Fibroblast of skin of right quadriceps (primary cell): ENCODE measurements at places on chromosomes 5 and 9.

DNA sequence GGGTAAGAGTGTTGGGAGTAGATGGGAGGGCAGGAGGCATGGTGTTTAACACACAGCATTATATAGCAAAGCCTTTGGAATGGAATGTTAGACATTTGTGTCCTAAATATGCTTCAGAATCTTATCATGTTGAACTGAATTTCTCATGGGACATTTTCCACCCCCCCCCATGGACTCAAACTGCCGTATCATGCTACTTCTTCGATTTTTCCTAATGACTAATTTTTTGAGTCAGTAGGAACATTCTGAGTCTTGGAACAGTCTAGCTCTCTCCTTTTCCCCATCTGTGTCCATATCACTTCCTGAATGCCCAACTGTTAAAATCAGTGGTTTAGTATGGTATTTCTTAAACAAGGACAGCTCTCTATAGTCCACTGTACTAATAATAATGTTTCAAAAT, 380.6 kb downstream of the TLE4 start:
- peak; percentile 12 for DNase-seq

GRCh38 chr9:90251316-90251715, 391.3 kb downstream of the DIRAS2 start:
- DNase-seq = no peak

DNA sequence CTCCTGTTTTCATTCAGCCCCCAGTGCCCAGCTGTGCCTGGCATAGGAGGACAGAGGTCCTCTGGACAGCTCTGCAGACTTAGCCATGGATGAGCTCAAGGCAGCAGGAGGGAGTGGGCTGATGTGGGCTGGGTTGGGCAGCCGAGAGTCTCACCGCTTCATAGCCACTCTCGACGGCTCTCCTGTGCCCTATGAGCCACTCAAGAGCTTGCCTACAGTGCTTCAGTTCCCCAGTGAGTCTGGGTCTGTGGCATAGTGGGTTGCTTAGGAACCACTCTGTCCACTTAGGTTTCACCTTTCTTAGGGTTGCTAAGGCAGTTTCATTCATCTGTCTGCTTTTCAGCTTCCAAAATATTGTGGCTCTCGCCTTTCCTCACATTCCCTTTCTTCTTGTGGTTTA, 296.8 kb downstream of the ICE1 start:
- no peak for DNase-seq

DNA sequence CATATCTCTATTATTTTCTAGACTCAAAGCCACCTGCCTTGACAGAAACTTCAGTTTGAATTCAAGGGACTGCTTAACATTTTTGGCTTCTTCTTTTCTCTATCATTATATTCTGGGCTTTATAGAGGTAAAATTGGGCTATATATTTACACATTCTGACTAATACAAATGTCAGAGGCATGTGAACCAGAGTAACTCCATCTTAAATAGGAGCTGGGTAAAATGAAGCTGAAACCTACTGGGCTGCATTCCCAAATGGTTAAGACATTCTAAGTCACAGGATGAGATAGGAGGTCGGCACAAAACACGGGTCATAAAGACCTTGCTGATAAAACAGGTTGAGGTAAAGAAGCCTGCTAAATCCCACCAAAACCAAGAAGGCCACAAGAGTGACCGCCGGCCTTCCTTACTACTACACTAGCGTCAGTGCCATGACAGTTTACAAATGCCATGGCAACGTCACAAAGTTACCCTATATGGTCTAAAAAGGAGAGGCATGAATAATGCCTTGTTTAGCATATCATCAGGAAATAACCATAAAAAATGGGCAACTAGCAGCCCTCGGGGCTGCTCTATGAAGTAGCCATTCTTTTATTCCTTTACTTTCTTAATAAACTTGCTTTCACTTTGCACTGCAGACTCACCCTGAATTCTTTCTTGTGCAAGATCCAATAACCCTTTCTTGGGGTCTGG, 44.8 kb upstream of the COX7C start:
- no peak for DNase-seq

DNA sequence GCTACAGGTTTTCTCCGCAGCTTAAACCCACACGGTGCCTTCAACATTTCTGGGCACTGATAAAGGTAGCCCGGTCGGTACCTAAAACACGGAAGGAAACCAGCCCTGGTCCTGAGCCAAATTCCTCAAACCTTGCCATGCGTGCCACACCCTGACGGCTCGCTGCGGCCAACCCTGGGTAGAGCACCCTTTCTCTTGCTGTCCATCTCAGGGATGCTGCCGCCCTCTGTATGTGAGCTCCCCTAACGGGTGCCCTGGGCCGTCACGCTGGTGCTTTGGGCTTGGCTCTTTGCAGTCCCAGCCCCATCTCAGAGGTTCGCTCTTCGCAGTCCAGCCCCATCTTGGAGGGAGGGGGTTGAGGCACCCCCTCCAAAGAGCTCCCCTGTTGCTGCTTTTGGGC, 43.9 kb downstream of the PNPLA7 start:
- no peak for DNase-seq

- DNase-seq = no peak
Observed at GRCh38 chr5:138990986-138991590, 116.0 kb upstream of the LRRTM2 start.

- DNase-seq = no peak
Observed at GRCh38 chr9:116459576-116459975, 227.5 kb upstream of the TRIM32 start.

- no peak for DNase-seq
Observed at GRCh38 chr5:12316812-12317211, 412.6 kb upstream of the CTNND2 start.

DNA sequence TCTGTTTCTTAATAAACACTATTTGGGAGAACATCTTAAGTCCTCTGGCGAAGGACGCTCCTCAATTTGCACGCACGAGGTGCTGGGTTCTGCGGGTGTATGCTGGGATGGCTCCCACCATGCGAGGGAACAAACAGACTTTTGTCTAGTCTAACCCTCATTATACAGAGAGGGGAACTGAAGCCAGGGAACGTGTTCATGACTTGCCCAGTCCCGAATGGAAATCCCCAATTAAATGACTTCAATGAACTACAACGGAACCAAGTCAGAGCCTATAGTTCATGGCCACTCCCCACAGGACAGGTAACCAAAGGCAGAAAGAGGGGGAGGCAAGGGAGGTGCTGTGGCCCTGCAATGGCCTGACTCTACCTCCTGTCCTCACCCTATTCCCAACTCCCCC, 9.3 kb downstream of the TLE1 start:
- DNase-seq = no peak

GRCh38 chr5:177601126-177601525, 1.2 kb downstream of the B4GALT7 start:
- DNase-seq = no peak

DNA sequence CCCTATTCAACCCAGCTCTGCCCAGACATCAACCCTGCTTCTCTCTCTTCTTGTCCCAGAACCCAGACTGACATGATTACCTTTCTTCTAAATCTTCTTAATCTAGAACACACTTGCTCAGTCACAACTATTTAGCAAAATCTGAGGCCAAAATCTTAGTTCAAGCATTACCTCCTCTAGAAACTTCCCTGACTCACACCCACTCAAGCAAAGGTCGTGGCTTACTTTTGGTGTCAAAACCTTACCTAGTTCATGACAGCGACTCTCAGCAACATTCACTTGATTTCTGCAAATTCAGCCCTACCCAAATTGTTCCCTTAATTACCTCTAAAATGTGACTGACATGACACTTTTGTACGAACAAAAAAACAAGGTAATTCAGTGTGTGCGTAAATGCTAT, 130.2 kb downstream of the TLE1 start:
- no peak for DNase-seq

GRCh38 chr9:129393064-129393463, 215.0 kb upstream of the IER5L start:
- DNase-seq = no peak

DNA sequence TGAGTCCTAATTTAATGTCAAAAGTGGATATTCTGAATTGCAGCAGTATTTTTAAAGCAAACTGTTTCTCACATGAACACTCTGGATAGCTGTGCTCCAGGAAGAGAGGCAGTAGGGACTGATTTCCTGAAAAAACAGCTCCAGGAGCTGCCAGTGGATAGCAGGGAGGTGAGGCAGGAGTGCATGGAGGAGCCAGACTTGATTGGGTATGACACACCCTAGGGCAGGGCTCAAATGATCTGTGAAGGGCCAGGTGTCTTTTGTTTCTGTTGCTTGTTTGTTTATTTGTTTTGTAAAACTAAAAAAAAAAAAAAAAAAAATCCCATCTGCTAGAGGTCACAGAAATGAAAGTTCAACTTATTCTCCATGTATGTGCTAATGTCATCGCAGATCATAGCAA, 83.4 kb downstream of the ADRB2 start:
- DNase-seq = no peak

GRCh38 chr5:14035859-14036503, 91.5 kb upstream of the DNAH5 start:
- peak; percentile 100 for DNase-seq

GRCh38 chr5:148825716-148826052, 727 bp upstream of the ADRB2 start:
- no peak for DNase-seq
